Cortex of kidney (tissue), 1 donor: ENCODE measurements at places on chromosomes 6 and 20.

DNA sequence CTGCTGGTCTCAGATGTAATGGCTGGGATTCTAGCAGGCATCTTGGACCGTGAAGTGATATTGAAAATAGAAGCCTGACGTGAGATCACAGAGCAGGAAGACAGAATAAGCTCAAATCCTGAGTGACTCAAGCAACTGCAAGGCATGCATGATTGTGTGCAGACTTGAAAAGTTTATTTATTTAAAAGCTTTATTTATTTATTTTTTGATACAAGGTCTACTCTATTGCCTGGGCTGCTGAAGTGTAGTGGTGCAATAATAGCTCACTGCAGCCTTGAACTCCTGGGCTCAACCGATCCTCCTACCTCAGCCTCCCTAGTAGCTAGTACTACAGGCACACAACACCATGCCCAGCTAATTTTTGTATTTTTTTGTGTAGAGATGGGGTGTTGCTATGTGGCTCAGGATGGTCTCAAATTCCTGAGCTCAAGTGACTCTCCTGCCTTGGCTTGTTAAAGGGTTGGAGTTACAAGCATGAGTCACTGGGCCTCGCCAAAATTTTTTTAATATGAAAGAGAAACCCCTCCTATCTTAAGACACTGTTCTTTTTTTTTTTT lies 40.1 kb upstream of the RNF144B start:
- no peak for DNase-seq

DNA sequence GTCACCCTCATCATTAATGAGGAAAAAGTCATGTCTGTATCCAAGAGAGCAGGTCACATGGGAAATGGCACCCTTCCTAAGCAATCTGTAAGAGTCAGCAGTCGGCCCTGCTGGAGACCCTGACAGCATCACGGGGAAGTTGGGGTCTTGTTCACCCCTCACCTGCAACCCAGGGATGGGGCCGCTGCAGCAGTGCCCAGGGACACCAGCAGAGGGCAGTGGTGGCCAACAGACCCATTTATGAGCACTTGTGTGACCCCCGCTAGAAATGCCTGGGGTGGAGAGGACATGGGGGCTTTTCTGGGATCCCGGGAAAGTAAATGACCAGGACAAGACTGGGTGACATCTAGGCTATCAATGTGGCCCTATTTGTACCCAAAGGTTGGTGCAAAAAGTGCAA lies 35.9 kb downstream of the ANKRD60 start:
- DNase-seq = no peak

GRCh38 chr6:91350146-91350908 lies 763.5 kb upstream of the MAP3K7 start:
- DNase-seq = no peak

GRCh38 chr6:24798740-24799540 lies at the start of gene ARMH2:
Gene ARMH2, minus strand, starts transcription at chr6:24798917. Its CDS starts 60 bp downstream, at chr6:24798857.
- DNase-seq = no peak

GRCh38 chr20:50551288-50551687 lies 41.1 kb downstream of the PTPN1 start:
- DNase-seq = no peak
